CD14-positive monocyte (primary cell): ENCODE measurements at places on chromosomes 12 and 14.

GRCh38 chr14:68842298-68842697 is 49.4 kb upstream of the ZFP36L1 start:
- DNase-seq: no peak

GRCh38 chr12:131254374-131254773 is 300.7 kb downstream of the ADGRD1 start:
- no peak for DNase-seq

GRCh38 chr12:4780641-4781611 is 60.7 kb downstream of the GALNT8 start:
- no peak for DNase-seq

DNA sequence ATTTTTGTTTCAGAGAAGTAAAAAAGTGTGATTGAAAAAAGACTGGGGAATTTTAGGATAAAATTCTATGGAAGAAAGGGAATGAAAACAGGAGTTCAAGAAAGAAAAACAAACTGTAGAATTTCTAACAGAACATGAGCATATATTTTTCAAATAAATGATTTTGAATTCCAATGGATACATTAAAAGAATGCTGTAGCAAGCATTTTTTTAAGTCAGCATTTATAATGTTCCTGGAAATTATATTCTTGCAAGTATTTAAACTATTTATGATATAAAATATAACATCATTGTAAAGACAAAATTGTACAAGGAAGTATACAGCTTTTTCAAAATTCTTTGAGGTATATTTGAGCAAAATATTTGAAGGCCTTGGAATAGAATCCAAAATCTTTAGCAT is 450.7 kb downstream of the AEBP2 start:
- no peak for DNase-seq

- DNase-seq: no peak
Observed at GRCh38 chr12:67211029-67211428, 58.1 kb upstream of the CAND1 start.

GRCh38 chr14:97900196-97900854 is 1103.1 kb downstream of the VRK1 start:
- DNase-seq: no peak

DNA sequence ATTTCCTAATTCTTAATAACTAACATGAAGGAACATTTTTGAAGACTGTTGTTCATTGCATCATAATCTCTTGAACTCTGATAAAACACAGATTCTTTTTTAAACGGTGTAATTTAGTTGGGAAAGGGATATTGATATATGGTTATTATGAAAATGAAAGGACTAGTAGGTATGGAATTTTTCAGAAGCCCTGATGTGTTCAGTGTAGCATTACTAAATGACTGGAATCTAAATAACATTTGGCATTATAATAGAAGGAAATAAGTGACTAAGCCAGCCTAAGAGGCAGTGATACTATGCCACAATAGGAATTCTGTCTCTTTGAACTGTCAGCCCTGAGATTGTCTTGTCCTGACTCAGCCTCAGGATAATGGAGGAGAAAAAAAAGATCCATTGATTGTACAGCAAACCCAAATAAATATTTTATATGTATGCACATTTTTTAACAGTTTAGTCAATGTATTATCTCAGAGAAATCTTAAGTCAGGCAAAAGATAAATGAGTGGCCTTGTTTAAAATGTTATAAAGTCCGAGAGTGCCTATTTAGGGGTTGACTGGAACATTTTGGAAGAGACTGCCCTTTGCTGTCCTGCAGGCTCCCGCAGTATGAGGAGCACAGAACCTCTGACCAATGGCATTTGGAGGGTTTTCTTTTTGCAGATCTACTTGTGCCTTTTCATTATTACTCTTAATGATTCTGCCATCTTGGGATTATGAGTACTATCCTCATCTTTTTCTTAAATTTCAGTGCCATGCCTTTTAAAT is 271.2 kb downstream of the EGLN3 start:
- DNase-seq: no peak

- DNase-seq: no peak
Observed at GRCh38 chr12:78918268-78918667, 53.7 kb downstream of the SYT1 start.

DNA sequence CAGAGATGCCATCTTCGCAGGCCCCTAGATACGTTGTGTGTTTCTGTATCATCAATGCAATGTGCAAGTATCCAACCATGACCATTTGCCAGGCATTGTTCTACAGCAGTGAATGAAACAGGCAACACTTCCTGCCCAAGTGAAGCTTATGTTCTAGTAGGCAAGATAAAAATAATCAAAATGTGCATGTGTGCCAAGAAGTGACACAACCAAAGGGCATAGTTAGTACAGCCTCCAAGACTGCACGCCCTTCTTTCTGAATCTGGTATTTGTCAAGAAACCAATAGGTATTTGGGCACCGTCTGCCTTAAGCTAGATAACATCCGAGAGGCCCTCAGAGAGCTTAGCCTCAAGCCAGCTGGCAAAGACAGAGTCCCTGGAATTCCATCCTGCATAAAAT is 152.0 kb downstream of the TMEM132C start:
- no peak for DNase-seq

- DNase-seq: no peak
Observed at GRCh38 chr14:30260833-30261607, 297.9 kb upstream of the G2E3 start.

DNA sequence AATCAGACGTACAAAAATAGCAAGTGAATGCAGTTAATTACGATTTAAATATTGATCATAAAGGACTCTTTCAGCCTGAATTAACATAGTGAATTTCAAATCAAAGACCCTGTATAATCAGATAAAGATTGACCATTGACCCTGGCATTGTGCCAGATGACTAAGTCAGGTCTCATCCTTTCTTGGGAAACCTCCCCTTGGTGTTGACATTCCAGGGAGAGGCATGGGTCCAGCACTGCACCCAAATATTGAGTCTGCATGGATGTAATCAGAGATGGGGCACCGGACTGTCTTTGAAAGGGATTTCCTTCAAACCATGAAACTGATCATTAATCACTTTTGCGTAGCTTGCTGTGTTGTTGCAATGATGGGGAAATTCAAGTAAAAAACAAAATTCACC is 1138.2 kb downstream of the BCL11B start:
- no peak for DNase-seq

DNA sequence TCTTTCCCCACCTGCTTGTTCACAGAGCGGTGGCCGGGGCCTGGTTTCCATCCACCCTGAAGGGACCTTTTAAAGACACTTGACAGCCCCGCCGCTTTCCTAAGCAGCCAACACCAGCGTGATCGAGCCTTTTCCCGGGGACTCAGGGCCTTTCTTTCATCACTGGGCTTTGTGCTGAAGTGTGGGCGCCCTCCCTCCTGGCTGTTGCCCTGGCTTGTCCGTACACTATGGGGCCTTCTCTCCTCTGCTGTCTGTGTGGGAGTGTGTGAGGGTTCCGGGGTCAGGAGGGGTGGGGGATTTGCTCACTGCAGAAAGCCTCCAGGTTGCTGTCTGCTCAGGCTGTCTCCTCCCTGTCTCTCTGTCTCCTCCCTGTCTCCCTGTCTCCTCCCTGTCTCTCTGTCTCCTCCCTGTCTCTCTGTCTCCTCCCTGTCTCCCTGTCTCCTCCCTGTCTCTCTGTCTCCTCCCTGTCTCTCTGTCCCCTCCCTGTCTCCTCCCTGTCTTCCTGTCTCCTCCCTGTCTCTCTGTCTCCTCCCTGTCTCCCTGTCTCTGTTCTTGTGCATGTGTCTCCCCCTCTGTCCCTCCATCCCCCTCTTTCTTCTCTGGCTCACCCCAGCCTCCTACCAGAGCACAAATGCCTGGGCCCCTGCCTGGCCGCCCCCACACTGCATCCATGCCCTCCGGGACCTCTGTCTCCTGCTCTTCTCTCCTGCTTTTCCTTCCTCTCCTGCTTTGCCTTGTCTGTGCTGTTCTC is 64.7 kb downstream of the CCDC92 start:
- no peak for DNase-seq

GRCh38 chr12:33676866-33677265 is 237.2 kb upstream of the SYT10 start:
- DNase-seq: no peak

GRCh38 chr12:89309815-89310214 is 42.5 kb downstream of the DUSP6 start:
- DNase-seq: no peak

DNA sequence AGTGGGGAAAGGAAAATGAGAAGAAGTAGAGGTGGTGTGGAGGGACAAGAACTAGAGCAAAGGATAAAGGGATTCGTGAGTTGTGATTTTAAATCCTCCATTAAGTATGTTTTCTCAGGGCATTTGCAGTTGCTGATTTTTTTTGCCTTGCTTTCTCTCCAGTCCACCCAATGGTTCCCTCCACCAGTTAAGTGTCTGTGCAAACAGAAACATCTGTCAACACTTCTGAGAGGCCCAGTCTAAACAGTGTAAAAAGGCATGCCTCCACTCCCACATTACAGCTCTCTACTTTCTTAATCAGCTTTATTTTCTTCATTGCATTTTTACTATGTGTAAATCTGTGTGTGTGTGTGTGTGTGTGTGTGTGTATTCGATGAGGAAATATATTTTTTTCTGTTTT is 141.2 kb downstream of the PPFIA2 start:
- no peak for DNase-seq

- DNase-seq: no peak
Observed at GRCh38 chr14:51097287-51097686, 2.4 kb upstream of the TRIM9 start.

DNA sequence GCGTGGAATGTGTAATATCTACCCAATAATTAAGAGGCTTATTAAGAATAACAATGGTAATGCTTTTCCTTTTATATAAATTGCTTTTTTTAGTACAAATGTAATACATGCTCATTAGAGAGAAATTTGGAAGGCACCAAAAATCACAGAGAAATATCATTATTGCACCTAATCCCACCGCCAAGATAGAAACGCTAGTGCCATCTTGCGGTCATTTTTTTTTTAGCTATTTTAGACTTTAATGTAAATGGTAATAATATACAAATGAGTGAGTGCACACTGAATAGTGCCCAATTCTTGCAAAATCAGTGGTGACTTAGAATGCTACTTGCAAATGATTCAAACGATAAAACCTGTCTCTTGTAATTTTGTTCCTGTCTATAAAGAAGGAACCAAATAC is 576.8 kb upstream of the TMEM132C start:
- DNase-seq: no peak

- DNase-seq: no peak
Observed at GRCh38 chr14:96584907-96585671, 82.9 kb downstream of the PAPOLA start.

- DNase-seq: no peak
Observed at GRCh38 chr12:115343601-115344000, 659.6 kb upstream of the TBX3 start.

DNA sequence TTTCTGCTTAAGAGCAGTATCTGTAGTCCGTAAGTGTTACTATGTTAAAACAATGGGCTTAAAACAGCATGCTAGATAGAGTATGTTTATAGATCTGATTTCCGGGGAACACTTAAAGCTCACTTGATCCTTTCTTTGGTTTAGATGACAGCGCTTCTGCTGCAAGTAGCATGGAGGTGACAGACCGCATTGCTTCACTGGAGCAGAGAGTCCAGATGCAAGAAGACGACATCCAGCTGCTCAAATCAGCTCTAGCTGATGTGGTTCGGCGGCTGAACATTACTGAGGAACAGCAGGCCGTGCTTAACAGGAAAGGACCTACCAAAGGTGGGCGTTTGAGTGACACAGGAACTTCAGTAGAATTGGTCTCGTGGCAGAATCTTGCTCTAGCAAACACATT is 57.5 kb downstream of the EML1 start:
- DNase-seq: no peak

DNA sequence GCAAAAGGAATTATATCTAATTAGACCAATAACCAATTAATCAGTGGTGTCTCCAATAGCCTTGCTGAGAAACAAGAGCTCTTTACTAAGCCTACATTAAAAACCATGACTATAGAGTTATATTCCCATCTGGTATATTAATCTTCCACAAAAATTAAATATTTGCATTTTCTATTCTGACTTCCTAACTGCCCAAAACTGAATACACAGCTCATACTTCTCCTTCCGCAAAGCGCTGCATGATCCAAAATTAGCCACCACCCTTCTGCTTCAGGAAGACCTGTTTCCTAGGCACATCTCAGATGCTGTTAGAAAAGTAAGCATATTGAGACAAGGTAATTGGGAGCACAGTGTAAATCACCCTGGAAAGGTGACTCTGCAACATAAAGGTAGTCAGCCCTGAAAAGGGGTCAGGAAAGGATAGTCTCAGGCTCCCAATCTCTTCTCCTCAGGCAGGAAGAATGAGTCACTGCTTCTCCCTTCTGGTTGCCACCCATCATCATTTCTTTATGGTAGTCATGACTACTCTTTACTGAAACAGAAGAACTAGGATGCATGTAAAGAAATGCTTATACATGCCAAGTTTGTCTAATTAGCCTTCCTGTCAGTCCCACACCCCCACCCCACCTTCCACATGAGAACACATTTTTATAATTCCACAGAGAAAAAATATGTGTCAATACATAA is 54.3 kb downstream of the PLCZ1 start:
- peak; percentile 61 for DNase-seq

- peak; percentile 89 for DNase-seq
Observed at GRCh38 chr14:35375558-35376025, 29.0 kb downstream of the NFKBIA start.

DNA sequence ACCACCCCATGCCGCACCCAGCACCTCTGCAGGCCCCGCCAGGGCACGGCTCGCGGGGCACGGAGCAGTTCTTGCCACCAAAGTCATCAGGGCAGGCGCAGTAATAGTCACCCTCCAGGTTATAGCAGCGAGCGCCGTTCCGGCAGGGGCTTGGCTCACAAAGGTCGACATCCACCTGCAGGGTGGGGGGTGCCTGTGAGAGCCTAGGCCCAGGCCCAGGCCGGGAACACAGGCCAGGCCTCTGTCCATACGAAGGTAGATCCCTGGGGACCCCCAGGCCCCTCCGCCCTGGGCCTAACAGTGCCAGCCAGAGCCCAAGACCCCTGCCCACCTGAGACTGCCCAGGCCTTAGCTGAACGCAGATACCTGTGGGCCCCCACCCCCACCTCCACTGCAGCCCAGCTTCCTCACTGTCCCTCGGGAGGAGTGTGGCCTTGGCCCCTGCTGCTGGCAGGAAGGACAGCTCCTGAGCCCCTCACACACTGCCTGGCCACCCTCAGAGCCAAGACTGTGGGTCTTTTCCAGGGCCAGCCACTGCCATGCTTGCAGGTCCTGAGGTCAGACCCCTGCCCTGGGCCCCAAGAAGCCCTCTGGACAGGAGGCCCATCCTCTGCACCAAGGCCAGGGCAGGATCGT is 19.3 kb downstream of the JAG2 start:
- no peak for DNase-seq

GRCh38 chr12:2270846-2271245 is 218.1 kb downstream of the CACNA1C start:
- DNase-seq: no peak
